Activated CD4-positive, CD25-positive, alpha-beta regulatory T cell treated with anti-CD3 and anti-CD28 coated beads, Interleukin-2, amount 50 U/mL, for 72 hours (primary cell): ENCODE measurements at places on chromosomes 3 and 15.

- no peak for DNase-seq
Measured at GRCh38 chr3:57004229-57004628, 56.2 kb upstream of the SPATA12 start.

DNA sequence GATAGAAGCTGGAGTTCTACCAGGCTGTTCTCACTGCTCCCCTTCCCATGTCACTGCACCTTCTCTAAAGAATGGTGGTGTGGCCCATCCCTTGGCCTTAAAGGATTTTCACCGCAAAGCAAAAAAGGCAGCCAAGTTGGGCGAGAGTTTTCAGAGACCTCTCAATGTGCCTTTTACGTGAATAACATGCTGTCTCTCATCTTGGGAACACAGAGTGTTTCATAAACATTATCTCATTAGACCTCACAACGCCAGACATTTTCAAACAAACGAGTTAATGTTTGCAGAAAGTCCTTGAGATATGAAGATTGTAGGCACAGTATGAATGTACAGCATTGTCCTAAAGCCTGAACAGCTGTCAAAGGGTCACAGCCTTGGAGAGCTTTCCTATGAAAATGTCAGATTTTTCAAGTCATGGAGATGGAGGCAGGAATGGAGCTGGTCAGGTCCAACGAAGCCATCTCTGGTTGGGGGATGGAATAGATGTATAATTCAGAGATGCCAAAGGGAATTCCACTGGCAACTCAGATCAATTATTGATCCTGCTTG lies 21.3 kb downstream of the TM4SF1 start:
- no peak for DNase-seq

DNA sequence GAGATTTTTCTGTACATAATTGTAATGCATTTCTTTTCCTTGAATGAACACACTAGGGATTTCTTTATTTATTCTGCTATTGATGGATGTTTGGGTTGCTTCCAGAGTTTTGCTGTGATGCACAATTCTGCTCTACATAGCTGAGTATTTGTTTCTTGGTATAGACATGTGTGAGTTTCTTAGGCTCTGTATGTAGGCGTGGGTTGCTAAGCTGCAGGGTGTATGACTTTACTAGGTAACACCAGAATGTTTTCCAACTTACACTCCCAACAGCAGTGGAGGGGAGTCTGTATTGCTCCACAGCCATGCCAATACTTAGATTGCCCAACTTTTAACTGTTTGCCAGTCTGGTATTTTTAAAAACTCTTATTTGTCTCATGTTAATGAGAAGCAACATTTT lies 155.5 kb upstream of the TNIK start:
- DNase-seq: no peak

DNA sequence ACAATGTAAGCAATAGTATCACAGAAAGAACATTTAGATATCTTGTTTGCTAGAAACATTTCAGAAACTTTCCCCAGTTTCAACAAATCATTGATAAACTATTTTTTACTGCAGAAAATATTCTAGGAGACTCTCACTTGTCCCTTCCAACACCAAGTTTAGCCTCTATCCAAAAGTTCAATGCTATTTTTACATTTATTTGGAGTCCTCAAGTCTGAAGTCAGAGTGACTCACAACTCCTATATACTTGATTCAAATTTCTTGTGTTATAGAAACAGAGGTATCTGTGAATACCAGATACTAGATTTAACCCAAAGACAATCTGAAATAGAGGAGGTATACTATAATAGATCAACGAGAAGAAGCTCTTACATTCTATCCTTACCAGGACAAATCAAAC lies 49.6 kb downstream of the RFX7 start:
- DNase-seq: no peak

- no peak for DNase-seq
Measured at GRCh38 chr15:72487070-72487797, 13.1 kb downstream of the ARIH1 start.

DNA sequence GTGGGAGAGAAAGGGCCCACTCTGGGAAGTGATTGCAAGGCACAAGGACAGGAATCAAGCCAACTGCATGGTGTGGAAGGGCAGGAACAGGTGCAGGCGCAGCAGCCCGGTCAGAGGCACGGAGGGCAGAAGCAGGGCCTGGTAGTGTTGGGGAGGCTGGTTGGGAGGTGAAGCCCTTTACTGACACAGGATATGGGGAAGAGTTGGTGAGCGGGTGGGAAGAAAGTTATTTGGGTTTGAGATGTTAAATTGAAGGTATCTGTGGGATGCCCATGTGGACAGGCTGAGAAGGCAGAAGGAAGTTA lies 83.6 kb upstream of the ABHD2 start:
- DNase-seq: no peak

GRCh38 chr15:44092221-44092620 lies 102.8 kb downstream of the FRMD5 start:
- no peak for DNase-seq

DNA sequence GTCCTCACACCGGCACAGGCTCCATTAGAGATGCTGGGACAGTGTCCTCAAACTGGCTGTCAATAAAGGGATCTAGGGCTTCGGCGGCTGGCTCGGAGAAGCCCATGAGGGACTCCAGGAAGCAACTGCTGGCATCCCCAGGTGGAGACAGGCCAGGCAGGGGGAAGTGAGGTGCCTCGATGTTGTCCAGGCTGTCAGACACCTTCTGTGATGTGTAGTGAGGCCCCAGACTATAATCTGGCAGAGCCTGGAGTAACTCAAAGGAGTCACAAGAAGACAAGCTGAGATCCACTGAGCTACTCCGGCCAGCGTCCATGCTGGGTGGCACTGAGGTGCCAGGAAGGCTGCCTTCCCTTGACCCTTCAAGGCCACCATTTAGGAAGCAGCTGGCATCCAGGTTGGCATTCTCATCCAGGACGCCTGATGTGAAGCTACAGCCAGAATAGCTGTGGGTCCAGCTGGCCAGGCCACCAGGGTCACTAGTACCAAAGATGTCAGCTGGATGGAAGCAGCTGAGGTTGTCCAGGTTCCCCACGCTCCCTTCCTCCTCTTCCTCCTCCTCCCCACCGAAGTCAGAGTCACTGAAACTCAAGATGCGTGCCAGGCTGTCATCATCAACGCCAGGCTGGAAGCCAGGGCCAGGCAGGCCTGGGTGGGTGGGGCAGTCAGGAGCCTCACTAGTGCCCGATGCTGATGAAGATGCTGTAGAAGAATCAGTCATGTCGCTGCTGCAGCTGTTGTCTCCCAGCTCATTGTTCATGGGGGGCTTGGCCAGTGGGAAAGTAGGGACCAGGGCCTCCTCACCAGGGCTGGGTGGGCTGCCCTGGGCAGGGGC lies 10.1 kb downstream of the CSRNP1 start:
- DNase-seq: no peak

DNA sequence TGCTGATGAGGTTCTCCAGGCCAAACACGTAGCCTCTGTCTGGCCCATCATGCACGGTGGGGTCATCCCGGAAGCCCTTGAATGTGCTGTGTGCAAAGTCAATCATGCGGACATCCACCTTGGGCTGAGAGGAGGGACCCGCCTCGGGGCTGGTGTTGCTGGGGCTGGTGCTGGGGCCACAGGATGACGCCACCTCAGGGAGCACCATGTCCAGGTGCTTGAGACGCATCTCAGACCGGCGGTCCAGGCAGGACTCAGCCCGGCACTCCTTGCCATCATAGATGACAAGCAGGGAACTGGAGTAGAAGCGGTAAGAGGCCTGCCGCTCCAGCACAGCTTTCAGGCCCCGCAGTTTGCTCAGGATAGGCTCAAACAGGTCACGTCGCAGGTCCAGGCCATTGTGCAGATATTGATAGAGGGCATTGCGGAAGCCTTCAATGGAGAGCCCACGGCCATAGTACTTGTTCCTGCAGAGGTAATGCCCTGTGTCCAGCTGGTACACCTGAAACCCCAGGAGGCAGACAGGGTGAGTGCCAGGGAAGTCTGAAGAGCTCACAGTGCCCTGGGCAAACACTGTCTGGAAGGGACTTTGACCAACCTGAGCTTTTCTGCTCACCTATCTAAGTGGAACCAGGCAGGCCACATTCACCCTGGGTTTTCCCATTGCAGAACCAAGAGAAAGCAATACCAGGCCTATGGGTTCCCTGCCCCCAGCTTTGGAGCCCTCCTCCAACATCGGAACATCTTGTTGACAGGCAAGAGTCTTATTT lies 3.6 kb upstream of the GMPPB start:
- DNase-seq: no peak

GRCh38 chr3:101163554-101163953 lies 156.8 kb downstream of the IMPG2 start:
- DNase-seq: no peak

GRCh38 chr3:145286937-145287336 lies 874.0 kb downstream of the PLOD2 start:
- no peak for DNase-seq

- DNase-seq: no peak
Measured at GRCh38 chr3:140236836-140237501, 302.0 kb downstream of the CLSTN2 start.

DNA sequence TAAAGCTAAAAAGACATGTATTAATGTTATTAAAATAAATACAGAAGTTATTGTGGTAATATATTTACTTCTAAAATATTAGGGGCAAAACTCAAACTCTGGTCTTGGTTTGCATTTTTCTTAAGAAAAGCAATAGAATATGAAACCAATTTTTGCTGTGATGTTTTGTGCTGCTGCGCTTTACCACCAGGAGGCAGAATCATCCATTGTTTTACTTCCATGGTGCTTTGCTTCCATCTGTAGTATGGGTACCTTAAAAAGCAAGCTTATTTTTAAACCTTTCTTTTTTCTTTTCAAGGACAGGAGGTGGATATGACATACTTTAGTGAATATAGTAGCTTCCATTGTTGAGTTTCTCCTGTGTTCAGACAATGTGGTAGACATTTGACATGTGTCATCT lies 46.6 kb upstream of the MRPL3 start:
- DNase-seq: no peak

- DNase-seq: no peak
Measured at GRCh38 chr3:3020209-3020608, 90.0 kb downstream of the IL5RA start.

- DNase-seq: no peak
Measured at GRCh38 chr3:24905266-24905665, 410.6 kb upstream of the THRB start.

DNA sequence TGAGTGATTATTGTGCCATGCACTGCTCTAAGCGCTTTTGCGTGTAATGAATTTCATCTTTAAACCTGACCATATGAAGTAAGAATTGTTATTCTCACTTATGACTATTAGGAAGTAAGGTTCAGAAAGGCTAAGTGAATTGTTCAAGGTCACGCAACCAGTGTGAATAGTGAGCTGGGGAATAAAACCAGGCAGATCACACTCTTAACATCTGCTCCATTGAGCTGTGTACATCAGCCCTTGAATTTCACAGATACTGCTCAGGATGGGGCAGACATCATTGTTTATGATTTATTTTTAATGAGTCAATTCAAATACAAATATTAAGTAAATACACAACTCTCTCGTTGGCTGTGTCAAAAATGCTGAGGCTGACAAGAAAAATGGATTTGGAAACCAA lies 184.5 kb downstream of the FNDC3B start:
- DNase-seq: no peak

DNA sequence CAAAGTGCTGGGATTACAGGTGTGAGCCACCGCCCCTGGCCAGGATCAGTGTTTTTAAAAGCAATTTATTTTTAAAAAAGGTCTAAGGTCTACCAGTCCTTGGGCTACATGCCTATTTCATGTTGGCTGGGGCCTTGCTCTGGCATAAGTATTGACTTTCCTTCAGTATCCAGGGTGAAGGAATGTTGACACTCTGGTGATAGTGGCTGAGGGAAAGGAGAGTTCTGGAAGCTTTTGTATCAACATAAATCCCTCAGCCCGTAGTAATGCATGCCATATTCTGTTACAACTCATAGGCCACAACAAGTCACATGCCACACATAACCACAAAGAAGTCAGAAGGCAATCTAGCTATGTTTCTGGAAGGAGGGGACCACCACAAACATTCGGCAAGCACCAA lies 273.9 kb downstream of the ROBO2 start:
- no peak for DNase-seq

- DNase-seq: no peak
Measured at GRCh38 chr15:36579792-36580431, 486 bp downstream of the CDIN1 start.

- no peak for DNase-seq
Measured at GRCh38 chr15:73685981-73686380, 1.8 kb downstream of the CD276 start.

DNA sequence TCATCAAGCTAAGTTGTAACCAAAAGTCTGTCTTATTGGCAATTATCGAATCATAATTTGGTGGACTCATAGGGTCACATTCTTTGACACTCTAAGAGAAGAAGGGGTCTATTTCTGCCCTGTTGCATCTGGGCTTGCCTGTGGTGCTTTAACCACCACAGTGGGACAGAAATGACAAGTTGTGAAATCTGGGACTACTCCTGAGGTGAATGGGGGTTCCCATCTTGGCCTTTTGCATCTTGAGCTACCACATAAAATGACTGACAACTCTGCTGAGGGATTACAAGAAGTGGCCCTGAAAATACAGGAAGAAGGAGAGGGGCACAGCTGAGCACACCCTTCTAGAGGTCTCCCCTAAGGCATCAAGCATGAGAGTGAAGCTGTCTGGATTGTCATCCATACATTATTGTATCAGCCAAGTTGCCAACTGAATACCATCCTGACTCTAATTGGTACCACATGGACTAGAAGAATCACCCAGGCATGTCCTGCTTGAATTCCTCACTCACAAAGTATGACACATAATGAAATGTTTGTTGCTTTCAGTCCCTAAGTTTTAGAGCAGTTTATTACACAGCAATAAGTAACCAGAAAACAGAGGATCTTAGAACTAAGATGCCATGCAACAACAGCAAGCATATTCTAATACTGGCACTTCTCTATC lies 306.5 kb downstream of the ROBO1 start:
- DNase-seq: no peak

DNA sequence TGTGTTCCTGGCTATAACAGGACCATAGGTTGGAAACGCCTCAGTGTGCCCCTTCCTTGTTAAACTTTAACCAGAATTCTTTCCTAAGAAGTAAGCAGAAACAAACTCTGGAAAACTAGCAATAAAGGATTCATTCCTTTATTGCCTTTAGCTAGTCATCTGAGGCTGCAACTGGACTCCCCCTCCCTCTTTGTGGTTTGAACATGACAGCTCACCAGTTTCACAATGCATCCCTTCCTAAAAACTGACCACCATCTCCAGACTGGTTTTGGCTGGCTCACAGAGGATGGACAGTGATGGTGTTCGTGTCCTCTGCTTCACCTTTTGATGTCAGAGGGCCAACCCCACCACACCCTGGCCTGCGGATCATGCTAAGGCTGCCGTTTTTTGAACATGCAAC lies 27.9 kb upstream of the TGFBR2 start:
- no peak for DNase-seq

DNA sequence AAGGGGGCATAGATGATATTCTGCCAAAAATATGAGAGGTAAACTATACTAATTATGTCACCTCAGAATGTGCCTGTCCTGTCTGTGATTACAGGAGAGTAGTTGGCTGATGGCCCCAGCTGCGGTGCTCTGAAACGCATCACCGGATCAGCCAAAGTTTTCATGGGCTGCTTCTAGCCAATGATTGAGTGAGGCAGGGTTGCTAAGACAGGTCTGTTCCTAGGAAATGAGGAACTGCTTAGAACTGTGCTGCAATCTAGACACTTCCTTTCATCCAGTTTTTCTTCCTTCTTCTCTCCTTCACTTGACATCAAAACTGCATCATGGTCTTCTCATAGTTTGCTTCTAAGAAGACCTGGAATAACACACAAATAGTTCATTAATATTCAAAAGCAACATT lies 124.0 kb downstream of the KCNH8 start:
- DNase-seq: no peak
